Astrocyte (in vitro differentiated cells and primary cell): ENCODE measurements at places on chromosomes 6 and 20.
A peak's percentile ranks its signal among the peaks of the same experiment; 100 is the strongest.

DNA sequence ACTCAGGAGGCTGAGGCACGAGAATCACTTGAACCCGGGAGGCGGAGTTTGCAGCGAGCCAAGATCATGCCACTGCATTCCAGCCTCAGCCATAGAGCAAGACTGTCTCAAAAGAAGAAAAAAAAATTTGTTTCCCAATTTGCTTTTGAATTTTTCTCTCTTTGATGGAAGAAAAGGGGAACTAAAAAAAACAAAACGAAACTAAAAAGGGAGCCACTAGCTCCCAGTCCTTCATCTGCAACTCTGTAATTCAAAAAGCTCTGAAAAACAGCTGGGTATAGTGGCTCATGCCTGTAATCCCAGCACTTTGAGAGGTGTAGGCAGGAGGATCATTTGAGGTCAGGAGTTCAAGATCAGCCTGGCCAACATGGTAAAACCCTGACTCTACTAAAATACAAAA is 9.5 kb downstream of the OVOL2 start:
- H3K4me1 ChIP-seq, result no peaks in the 10 kb centered on the region
- peaks cover 2% of the 10 kb centered on the region for H3K27me3 ChIP-seq
- no peaks in the 10 kb centered on the region for H3K36me3 ChIP-seq

DNA sequence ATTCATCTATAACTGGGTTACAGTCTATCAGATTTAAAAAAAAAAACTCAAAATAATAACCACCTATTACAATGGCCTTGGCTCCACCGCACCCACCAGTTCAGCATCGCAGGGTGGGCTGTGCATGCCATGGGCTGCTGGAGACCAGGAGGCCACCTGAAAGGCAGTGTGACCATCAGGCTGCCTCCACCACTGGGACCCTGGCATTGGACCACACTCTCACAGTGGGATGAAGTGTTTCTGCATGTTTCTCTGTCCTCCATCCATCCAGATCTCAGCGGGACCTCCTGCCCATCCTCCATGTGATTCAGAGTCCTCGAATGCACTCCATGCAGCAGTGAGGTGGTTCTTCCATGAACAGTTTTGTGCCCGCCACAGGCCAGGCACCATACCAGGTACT is 206.1 kb upstream of the CST7 start:
- H3K4me3 ChIP-seq, result no peak overlapping the region
- no peaks in the 10 kb centered on the region for H3K27me3 ChIP-seq
- no peaks in the 10 kb centered on the region for H3K4me1 ChIP-seq
- no peaks in the 10 kb centered on the region for H3K36me3 ChIP-seq
- H3K27ac ChIP-seq, result no peak overlapping the region
- no peak for DNase-seq

- DNase-seq, result peak; percentile 36
- H3K4me1 ChIP-seq, result peaks cover 3% of the 10 kb centered on the region
- no peak overlapping the region for H3K27ac ChIP-seq
- H3K4me3 ChIP-seq, result no peak overlapping the region
- H3K36me3 ChIP-seq, result no peaks in the 10 kb centered on the region
These were observed 44.5 kb downstream of the RBM38 start for GRCh38 chr20:57435498-57436222.

- H3K4me3 ChIP-seq, result no peak overlapping the region
- no peaks in the 10 kb centered on the region for H3K27me3 ChIP-seq
- DNase-seq, result peak; percentile 80
- H3K27ac ChIP-seq, result peak overlapping the region; percentile 48
- peaks cover 27% of the 10 kb centered on the region for H3K4me1 ChIP-seq
These were observed 899.0 kb downstream of the TFAP2A start for GRCh38 chr6:9515633-9516606.

DNA sequence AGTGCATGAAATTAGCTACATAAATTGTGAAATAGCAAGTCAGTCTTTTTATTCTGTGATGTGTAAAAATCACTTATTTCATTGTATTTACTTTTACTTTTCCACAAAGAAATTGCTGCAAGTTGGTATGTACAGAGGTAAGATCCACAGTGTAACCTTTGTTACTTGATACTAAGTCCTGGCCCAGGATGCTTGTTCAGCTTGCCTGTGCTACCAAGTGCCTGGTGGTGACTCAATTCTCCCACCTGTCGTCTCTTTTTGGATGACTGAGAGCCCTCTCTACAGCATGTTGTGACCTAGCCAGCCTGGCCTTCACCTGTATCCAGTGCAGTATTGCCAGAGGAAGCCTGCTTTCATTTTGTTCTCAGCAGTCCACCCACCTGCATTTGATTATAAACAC is 54.9 kb downstream of the ANKRD6 start:
- H3K4me1 ChIP-seq, result peaks cover 4% of the 10 kb centered on the region
- H3K36me3 ChIP-seq, result no peaks in the 10 kb centered on the region
- H3K27ac ChIP-seq, result no peak overlapping the region
- H3K4me3 ChIP-seq, result no peak overlapping the region
- H3K27me3 ChIP-seq, result no peaks in the 10 kb centered on the region

DNA sequence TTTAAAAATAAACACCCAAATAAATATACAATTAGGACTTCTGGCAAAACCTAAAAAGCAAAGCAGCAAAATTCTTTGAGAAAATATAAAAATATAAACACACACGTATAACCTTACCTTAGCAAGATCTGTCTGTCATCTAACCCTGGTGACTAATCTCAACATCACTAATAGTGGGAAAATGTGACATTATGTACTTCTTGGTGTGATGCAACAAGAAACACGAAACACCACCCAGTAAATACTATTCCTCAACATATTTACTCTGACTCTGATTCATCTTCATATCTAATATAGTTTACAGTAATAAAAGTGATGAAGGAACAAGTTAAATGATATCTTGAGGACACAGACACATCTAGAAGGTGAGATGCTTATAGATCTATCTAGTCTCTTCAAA is 332.6 kb upstream of the MANEA start:
- H3K4me1 ChIP-seq, result no peaks in the 10 kb centered on the region
- no peaks in the 10 kb centered on the region for H3K27me3 ChIP-seq
- no peak overlapping the region for H3K4me3 ChIP-seq
- H3K36me3 ChIP-seq, result no peaks in the 10 kb centered on the region
- DNase-seq, result no peak

DNA sequence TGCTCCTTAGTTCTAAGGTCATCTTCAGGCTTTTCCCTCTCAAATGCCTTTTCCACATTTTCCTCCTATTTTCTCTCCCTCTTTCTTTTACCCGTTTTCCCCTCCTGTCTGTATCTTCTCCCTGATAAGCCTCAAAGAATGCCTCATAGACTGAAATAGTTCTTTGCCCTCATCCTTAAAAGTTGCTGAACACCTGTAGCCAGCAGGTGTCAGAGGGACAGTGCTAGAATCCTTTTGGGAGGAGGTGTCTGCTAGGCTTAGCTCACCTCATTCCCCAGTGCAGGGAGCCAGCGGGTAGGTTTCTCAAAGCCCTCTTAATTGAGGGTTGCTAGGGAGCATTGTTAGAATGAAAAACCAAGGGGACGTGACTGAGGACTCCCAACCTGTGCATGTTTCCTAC is 204.0 kb downstream of the TSHZ2 start:
- no peaks in the 10 kb centered on the region for H3K4me1 ChIP-seq
- no peak overlapping the region for H3K4me3 ChIP-seq
- no peaks in the 10 kb centered on the region for H3K27me3 ChIP-seq
- DNase-seq, result no peak

DNA sequence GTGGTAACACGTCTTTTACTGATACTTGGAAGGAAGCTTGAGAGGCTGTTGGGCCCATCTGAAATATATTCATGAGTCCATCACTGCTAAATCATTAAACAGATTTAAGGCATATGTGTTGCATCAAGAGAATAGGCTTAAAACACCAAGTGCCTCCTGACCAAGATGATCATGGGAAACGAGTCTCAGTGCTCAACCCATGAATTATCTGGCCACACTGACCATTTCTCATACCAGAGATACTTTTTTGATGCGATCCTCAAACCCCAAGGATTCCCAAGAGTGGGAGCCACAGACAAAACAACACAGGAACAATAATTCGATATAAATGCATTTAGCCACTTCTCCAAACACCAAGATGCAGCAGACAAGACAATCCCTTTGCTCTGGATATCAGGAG is 17.2 kb downstream of the HEY2 start:
- H3K27me3 ChIP-seq, result no peaks in the 10 kb centered on the region
- no peak for DNase-seq
- H3K4me3 ChIP-seq, result no peak overlapping the region
- no peaks in the 10 kb centered on the region for H3K36me3 ChIP-seq
- no peak overlapping the region for H3K27ac ChIP-seq
- no peaks in the 10 kb centered on the region for H3K4me1 ChIP-seq

DNA sequence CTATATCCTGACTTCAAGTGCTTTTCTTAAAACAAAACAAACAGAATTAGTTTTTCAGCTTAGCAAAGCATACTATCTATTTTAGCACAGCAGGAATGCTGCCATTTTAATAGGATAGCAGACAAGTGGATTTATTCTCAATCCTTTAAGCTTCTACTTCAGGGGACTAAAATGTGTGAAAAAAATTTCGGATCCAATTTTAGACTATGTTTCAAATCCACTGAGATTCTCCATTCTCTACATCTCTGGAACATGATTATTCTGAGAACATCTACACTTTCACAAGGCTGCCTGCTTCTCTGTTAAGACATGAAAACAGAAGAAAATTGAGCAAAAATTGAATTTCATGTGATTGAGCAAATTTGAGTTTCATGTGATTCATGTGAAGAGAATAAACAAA is 1321.3 kb downstream of the HACE1 start:
- H3K27me3 ChIP-seq, result no peaks in the 10 kb centered on the region
- H3K27ac ChIP-seq, result no peak overlapping the region
- H3K4me3 ChIP-seq, result no peak overlapping the region
- H3K36me3 ChIP-seq, result no peaks in the 10 kb centered on the region
- no peaks in the 10 kb centered on the region for H3K4me1 ChIP-seq
- no peak for DNase-seq

DNA sequence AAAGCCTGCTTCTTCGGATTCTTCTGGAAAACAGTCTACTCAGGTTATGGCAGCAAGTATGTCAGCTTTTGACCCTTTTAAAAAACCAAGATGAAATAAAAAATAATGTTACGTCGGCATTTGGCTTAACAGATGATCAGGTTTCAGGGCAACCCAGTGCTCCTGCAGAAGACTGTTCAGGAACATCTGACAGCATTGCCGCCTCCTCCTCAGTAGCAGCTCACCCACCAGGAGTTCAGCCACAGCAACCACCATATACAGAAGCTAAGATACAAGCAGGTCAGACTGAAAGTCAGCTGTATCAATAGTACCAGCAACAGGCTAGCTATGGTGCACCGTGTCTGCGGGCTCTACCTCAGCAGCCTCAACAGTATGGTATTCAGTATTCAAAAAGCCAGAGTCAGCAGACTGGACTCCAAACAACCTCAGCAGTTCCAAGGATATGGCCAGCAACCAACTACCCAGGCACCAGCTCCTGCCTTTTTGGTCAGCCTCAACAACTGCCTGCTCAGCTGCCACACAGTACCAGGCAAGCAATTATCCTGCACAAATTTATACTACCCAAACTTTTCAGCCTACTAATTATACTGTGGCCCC is 51.9 kb downstream of the BTBD9 start:
- DNase-seq, result no peak
- H3K27ac ChIP-seq, result no peak overlapping the region
- no peaks in the 10 kb centered on the region for H3K36me3 ChIP-seq
- H3K27me3 ChIP-seq, result no peaks in the 10 kb centered on the region

GRCh38 chr6:123806561-123806960 is 2.9 kb downstream of the NKAIN2 start:
- no peak overlapping the region for H3K27ac ChIP-seq
- peaks cover 3% of the 10 kb centered on the region for H3K4me1 ChIP-seq
- no peak for DNase-seq
- H3K27me3 ChIP-seq, result peaks cover 20% of the 10 kb centered on the region
- H3K4me3 ChIP-seq, result no peak overlapping the region

DNA sequence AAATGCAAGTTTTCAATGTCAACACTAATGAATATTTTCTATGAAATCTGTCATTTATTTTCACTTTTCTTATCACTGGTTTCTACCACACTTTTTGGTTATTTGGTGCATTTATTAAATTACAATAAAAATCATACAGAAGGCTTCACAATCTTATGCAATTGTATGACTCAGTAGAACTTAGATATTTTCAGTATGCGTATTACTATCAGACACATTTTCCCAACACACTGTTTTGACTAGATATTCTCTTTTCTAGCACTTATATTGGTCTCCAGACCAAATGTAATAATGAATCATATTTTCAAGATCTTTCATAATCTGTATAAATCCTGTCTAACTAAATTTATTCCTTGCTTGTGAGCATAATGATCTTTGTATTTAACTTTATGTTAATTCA is 74.1 kb downstream of the FAM83B start:
- no peak overlapping the region for H3K4me3 ChIP-seq
- no peak overlapping the region for H3K27ac ChIP-seq
- DNase-seq, result no peak

DNA sequence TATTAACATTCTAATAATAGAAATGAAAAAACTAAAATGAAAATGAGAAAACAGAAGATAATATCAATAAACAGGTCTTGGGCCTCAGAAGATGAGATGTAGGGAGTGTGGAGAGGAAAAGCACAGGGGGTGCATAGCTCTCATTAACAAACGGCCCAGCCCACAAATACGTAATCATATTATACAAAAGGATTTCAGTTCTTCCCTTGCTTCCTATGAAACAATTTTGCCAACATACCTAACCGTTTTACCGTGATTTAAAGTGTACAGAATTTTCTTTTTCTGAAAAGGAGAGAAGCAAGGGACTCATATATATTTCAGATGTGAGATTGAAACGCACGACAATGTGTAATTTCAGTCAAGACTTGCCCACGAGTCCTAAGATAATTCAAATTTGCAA is 136.0 kb downstream of the HFE start:
- H3K27ac ChIP-seq, result peak overlapping the region; percentile 97
- H3K4me3 ChIP-seq, result peak overlapping the region; percentile 87
- no peak for DNase-seq
- no peaks in the 10 kb centered on the region for H3K36me3 ChIP-seq
